ENCODE measurements at places on chromosomes 12 and 14.

DNA sequence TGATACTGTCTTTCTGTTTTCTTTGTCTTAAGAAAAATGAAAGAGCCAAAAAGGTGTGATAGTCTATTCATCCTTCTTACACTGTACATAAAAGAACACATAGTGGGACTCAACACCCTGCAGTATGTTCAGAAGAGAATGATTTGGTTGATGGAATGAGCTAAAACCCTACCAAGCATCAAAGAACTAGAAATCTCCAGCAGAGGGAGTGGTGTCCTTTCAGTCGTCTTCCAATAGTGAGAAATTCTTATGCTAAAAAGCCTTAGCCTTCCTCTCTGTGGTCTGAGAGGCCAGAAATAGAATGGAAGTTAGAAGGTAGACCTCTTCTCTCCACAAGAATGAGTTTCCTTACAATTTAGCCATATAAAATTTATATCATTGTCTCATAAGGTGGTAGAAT is 393.4 kb upstream of the SEL1L start:
- DNase-seq = no peak

- DNase-seq = no peak
Measured at GRCh38 chr12:112116232-112117060, 7.9 kb upstream of the NAA25 start.

GRCh38 chr12:50099302-50100008 is 4.4 kb upstream of the GPD1 start:
- DNase-seq = no peak

GRCh38 chr12:103857164-103857563 is 16.1 kb upstream of the NT5DC3 start:
- no peak for DNase-seq

GRCh38 chr14:89787525-89787924 is 167.0 kb downstream of the EFCAB11 start:
- no peak for DNase-seq

- DNase-seq = no peak
Measured at GRCh38 chr14:74258764-74259035, 19.5 kb downstream of the VSX2 start.

DNA sequence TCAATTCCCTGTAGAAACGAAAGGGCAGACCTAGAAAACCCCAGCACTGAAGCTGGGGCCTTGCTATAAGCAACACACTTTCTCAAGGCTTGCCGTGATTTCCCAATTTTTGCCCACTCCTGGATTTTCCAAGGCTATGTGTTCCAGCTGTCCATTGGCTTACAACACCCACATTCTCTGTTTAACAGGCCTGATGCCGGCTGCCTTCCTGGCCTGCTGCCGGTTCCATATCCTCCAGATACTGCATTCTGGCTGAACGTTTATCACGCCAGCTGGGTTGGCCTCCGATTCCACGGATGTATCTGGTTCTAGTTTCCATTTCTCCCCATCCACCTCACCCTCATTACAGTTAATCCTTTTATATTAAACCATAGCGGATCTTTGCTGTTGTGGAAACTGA is 2.0 kb upstream of the PCNX1 start:
- no peak for DNase-seq

DNA sequence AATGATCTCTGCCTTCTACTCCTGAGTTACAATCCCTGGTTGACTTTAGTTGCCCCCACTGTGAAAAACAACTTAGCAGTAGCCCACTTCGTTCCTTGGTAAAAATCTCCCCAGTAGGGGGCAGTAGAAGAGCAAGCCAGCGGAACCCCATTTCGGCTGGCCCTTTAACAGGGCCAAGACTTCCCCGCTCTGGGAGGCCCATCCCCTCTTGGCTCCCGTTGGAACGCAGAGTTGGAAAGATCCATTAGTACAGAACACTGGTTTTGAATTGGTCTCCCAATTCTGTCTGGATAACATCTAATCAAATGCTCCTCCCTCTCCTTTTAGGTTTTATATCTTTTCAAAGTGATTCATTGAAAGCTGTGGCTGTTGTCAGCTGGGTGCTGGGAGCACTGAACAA is 1133.3 kb downstream of the BCL11B start:
- DNase-seq = no peak

DNA sequence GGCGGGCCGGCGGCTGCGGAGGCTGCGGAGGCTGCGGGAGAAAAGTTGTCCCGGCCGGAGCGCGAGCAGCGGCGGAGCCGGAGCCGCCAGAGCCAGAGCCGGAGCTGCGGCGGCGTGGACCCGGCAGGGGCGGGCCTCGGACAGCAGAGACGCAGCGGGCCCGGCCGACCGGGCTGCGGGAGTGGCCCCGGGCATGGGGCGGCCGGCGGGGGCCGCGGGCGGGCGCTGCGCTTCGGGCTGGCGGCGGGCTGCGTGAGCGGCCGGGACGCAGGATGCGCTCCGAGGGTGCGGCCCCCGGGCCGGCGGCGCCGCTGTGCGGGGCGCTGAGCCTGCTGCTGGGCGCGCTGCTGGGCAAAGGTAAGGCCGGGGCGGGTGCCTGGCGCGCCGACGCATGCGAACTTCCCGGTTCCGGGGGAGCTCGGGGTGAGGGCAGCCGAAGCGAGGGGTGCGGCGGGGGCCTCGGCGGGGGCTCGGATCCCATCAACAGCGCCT is at the start of gene TMEM132C:
TSS of gene TMEM132C (plus strand) at position 40 of the 492 bp plus-strand sequence. CDS start at position 273, 233 bp downstream.
- DNase-seq = no peak

- no peak for DNase-seq
Measured at GRCh38 chr14:96905825-96906224, 108.6 kb downstream of the VRK1 start.

DNA sequence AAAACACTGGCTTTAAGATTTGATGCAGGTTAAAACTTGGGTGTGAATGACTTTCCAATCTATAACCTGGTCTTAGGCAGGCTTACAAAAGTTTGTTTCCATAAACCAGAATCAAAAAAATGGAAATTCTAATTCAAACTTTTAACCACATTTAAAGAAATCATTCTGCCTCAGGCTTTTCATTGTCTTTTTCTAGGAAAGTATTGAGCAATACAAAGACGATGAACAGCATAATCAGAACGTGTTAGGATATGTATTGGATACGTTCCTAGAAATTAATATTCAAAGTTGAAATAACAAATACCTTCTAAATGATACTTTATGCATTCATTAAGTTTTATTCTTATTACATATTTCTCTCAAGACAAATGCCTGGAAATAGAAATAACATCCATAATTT is 172.9 kb downstream of the CEP128 start:
- no peak for DNase-seq

GRCh38 chr12:76028571-76029277 is 2.9 kb downstream of the PHLDA1 start:
- no peak for DNase-seq

DNA sequence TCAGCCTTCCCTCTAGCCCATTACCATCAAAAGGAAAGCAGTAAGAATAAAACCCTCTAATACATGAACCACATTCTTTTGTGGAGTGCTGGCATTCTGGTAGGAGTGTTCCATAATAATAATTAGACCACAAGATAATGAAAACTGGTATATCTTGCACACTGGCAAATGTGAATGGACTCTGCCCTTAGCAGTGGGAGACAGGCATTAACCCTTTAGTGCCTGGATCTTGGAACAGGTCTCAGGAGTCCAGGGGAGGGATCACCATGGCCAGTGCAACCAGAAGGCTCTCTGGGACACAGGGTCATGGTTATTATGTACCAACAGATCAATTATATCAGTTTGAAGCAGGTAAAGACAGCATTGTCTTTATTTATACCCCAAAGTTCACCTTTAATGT is 387.5 kb upstream of the TMPO start:
- DNase-seq = no peak

DNA sequence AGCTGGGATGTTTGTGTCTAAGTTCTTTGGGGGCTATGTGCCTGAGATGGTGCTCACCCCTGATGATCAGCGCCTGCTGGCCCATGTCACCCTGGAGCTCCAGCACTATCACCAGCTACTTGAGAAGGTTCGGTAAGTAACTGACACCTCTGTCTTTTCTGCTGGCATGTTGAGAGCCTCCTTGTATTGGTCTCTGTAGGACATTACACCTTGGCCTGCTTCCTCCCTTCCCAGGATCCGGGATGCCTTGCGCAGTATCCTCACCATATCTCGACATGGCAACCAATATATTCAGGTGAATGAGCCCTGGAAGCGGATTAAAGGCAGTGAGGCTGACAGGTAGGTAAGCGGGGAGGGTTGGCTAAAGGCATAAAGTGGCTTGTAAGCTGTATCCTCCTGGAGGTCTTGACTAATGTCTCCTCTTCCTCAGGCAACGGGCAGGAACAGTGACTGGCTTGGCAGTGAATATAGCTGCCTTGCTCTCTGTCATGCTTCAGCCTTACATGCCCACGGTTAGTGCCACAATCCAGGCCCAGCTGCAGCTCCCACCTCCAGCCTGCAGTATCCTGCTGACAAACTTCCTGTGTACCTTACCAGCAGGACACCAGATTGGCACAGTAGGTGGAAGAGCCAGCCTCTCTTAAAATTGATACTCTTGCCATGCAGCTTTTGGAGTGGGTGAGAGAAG is 5.5 kb downstream of the DDIT3 start:
- DNase-seq = no peak

- DNase-seq = no peak
Measured at GRCh38 chr12:6065863-6066199, 58.6 kb downstream of the VWF start.

- peak; percentile 26 for DNase-seq
Measured at GRCh38 chr14:20683891-20684661, at the start of gene RNASE4. TSS of gene RNASE4 (plus strand) at chr14:20684560. CDS start at chr14:20699372, 14,812 bp downstream.

DNA sequence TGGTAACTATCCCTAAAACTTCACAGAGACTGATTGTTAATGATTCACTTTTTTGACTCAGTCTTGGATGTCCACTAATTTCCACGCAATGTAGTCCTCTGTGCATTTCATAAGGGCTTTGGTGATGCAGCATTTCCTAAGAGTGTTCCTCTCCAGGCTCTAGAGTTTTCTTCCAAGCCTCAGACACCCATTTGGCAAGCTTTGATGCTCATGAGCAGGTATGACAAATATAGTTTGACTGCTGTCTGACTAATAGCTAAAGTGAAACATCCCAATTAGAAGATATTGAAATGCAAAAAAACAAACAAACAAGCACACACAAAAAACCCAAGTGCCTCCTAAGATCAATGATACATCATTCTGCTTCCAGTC is 1.5 kb upstream of the VAMP1 start:
- no peak for DNase-seq

GRCh38 chr12:78931466-78931990 is 67.0 kb downstream of the SYT1 start:
- DNase-seq = no peak

- DNase-seq = no peak
Measured at GRCh38 chr12:45725631-45726602, 3.6 kb upstream of the ARID2 start.

GRCh38 chr12:90854136-90854689 is 100.8 kb downstream of the CCER1 start:
- no peak for DNase-seq

DNA sequence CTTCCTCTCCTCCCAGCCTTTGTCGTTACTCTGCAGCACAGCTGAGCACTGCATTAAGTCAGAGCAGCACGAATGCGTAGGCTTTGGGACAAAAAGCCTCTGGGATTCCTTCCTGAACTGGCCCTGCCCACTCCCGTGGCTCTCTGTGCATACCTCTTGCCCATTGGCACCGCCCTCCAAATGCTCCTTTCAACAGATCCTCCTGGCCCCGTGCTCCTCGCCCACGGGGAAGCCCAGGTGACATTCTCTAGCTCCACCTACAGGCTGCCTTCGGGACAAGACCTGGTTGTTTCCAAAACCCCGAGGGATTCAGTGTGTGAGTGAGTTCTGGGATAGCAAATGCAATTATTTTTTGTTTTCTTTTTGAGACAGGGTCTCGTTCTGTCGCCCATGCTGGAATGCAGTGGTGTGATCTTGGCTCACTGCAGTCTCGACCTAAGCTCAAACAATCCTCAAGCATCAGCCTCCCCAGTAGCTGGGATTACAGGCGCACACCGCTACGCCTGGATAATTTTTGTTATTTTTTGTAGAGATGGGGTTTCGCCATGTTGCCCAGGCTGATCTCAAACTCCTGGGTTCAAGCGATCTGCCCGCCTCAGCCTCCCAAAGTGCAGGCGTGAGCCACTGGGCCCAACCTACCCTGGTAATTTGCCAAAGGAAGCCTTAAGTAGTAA is 17.9 kb upstream of the TDRD9 start:
- no peak for DNase-seq

DNA sequence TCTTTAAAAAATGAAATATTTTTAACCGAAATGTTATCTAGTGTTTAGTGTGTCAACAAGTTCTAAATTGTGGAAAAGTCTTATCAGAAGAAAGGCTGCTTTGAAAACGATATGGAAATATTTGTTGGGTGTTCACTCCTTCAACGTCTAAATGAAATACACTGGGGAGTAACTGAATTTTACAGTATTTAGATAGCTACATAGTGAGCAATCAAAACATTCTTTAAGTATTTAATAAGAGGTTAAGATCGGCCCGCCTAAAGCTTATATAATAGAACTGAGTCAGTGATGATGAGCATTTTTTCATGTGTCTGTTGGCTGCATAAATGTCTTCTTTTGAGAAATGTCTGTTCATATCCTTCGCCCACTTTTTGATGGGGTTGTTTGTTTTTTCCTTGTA is 228.3 kb downstream of the RAD51B start:
- DNase-seq = no peak

GRCh38 chr12:122243965-122244364 is 18.1 kb upstream of the DIABLO start:
- no peak for DNase-seq

GRCh38 chr12:47017901-47018475 is 61.4 kb upstream of the PCED1B start:
- no peak for DNase-seq

- no peak for DNase-seq
Measured at GRCh38 chr14:38948171-38948570, 154.9 kb downstream of the SEC23A start.

GRCh38 chr14:103749860-103750259 is 34.2 kb downstream of the ZFYVE21 start:
- no peak for DNase-seq

- no peak for DNase-seq
Measured at GRCh38 chr12:71967211-71967610, 28.6 kb downstream of the TPH2 start.

DNA sequence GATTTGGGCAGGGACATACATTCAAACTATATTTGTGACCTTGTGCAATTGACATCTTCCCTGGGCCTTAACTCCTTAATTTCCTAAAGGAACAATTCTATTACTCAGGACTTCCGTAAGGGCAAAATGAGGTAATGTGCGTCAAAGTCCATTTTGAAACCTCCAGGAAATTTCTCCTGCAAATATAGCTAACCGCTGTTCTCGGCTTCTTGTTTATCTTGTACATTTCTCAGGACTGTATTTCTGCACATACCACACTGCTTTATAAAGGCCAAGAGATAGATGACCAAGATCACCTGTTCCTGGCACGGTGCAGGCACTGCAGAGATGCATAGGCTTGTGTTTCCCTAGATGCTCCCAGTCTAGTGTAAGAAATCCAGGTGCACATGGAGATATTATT is 1009.4 kb downstream of the BCL11B start:
- DNase-seq = no peak

- DNase-seq = no peak
Measured at GRCh38 chr12:129719416-129719815, 184.4 kb downstream of the TMEM132D start.

DNA sequence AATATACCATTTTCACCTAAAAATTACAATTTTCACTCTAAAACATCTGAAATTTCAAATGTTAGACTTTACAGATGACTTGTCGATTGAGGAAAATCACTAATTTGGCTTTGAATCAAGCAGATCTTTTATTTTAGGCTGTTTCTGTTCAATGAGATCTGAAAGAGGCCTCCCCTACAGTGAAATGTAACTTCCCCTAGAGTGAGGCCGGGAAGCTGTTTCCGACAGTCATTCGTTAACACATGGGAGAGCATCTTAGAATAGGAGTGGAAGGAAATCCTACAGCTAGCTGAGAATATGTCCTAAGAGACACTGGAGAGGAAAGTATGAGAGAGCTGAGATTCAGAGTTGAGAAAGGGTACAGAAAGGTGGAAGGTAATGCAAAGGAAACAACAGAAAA is 5.7 kb upstream of the C14orf93 start:
- no peak for DNase-seq
